ENCODE measurements at places on chromosomes 1 and 21.

- no peak for DNase-seq
Observed at GRCh38 chr1:981491-981954, 370 bp downstream of the PERM1 start.

DNA sequence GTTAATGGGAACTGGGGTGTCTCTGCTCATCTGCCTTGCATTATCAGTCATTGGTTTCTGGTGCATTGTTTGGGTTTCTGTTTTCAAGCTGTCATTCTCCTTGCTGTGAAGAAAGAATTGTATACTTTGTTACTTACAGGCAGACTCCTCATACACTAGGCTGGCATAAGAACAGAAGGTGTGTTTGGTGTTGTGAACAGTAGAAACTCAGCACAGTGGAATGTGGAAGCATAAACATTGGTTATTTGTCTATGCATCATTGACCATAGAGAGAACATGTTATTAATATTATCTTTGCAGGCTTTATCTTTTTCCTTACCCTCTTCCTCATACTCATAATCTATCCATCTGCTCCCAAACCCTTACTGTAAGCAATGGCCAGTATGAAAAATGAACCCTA is 18.2 kb downstream of the C1orf87 start:
- no peak for DNase-seq

DNA sequence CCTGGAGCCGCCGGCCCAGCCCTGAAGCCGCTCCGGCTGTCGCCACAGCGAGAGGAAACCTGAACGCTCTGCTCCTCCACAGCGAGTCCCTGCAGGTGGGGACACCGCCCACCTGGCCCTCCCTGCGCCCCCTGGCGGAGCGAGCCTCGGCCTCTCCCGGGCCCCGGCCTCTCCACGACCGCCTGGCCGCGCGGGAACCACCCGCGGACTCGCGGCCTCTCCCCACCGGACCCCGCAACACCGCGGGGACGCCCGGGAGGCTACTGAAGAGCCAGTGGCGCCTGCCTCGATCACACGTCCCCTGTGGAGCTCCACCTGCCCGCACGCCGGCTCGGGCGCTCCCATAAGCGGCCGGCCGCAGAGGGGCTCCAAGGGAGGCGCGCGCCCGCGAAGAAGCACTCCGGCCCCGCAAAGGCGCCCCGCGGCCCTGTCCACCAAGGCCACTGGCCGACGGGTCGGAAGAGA is 109.6 kb downstream of the KCNN3 start:
- DNase-seq, result peak; percentile 50

DNA sequence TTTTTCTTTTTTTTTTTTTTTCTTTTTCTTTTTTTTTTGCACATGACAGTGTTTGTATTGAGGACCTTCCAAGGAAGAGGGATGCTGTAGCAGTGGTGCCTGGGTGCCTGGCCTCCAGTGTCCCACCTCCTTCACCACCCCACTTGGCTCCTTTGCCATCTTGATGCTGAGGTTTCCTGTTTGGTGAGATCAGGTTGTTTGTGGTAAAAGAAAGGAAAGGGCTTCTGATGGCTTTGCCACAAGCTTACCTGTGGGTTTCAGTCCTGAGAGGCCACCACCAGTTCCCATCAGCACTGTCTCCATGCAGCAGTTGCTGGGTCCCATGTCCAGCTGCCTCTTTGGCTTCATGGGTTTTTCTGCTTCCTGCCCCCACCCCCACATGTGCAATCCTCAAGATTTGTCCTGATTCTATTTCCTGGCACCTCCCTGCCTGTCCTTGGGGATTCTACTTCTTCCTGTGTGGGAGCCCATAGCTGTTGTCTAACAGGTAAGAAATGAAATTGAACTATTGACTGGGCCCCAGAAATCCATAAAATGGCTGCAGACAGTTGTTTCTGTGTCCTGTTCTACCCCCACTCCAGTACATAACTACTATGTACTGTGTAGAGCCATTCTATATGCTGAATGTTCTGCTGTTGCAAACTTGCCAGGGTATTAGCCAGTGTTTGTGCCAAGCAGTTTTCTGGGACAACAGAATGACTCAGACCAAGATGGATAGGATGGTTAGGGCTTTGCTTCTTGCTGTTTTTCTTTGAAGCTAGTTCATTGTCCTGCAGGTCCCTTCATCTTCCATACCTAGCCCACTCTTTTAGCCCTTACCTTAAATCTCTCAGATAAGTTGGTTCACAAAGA is 4.2 kb upstream of the CCDC28B start:
- DNase-seq, result no peak

DNA sequence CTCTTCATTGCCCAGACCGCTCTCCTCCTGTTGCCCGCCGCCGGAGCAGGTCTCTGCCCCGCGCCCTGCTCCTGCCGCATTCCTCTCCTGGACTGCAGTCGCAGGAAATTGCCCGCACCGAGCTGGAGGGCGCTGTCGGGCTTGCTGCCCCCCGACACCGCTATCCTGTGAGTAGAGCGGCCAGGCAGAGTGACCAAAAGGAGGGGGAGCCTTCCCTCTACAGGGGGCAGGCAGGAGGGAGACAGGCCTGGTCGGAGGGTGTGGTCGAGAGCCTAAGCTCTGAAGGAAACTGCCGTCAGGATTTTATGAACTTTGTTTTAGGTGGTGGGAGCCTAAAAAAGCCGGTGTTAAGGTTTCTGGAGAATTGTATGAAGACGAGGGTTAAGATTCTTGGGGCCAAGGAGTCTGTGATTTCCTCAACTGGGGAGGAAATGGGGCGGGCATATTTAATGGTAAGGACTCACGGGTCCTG is 517 bp downstream of the LRIG2 start:
- peak; percentile 27 for DNase-seq

GRCh38 chr1:8040586-8040985 is 14.5 kb upstream of the ERRFI1 start:
- DNase-seq, result peak; percentile 86

DNA sequence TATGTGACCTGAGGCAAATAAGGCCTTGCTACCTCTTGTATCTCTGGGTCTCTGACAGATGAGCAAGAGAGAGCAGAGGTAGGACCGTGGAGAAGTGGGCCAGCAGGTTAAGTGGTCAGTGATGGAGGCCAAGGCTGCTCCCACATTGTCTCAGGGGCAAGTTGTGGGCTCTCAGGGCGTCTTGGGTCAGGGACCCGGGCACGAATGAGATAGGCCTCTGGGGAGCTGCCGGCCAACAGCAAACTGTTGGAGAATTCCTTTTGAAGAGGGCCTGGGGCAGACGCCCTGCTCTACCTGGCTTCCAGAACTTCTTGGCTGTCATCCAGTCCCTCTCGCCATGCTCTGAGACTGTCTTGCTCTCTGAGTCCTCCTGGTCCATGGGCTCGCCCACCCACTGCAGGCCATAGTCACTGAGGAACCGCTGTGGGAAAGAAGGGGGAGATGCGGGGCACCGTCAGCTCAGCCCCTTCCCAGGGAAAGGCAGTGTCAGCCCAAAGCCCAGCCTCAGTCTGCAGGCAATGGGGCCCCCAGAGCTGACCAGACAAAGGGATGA is 12.4 kb downstream of the UBXN11 start:
- DNase-seq, result no peak

DNA sequence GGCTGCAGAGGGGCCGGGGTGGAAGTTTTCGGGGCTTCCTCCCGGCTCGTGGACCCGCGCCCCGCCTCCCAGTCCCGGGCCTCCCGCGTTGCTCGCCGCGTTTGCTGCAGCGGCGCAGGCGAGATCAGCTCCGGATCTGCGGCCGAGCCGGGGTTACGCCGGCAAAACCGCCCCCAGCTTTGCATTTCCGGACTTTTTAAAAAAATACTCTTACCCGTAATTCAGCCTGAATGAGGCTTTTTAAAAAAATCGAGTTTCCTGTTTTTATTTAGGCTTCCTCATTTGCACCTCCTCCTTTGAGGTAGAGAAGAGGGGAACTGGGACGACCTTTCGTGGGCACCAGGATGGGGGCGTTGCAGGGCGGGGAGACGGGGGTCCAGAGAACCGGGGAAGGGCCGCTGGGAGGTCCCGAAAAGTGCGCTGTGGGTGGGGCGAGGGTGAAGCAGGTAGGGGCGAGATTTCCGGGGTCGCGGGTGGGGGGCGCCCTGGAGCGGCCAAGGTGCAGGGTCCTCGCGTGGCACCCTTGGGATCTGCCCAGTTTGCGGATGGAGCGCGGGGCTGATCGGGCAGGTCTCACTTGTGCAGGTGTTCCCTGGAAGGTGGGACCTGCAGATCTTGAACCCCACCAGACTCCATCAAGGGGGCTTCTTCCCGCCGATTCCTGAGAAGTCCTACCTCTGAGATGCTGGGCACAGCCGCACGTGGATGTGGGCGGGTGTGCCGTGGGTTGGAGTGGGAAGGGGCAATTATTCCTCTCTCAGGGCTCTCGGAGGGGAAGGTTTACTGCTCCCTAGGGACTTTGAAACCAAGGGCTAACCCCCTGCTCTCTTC is 1.1 kb downstream of the PIK3CD start:
- no peak for DNase-seq

GRCh38 chr1:25011275-25011674 is 81.2 kb upstream of the RUNX3 start:
- DNase-seq, result no peak

DNA sequence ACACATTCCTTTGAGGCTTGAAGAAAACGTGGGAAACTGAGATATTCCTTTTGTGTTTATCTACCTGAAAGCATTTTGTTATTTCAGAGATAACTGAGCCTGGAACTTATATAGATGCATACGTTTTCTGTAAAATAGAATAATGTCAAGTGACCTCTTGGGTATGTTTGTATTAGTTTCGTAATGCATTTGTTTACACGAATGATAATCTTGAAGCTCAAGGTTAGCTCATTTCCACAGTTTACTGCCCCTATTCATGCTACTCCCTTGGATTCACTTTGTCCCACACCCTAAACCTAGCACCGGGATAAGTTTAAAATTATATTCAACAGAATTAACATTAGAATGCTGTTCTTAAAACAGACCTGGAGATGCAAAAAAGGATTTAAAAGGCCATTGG is 54.4 kb downstream of the MRPL39 start:
- no peak for DNase-seq

GRCh38 chr1:89725011-89725370 is 92.1 kb downstream of the LRRC8C start:
- no peak for DNase-seq

DNA sequence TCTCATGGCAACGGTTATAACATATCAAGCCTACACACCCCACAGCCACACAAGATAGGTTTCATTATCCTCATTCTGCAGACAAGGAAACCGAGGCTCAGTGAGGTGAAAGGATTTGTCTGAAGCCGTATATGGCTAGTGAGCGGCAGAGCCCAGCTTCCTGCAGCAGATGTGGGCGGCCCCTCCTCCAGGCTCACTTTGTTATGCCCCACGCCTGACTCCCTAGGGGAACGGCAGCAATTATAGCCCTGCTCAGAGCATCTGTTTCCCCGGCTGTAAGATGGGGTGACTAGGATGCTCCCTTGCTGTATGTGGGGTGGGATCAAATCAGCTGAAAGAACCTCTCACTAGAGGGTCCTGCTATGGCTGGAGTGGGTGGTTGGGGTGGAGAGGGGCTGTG is 22.1 kb downstream of the GRHL3 start:
- no peak for DNase-seq

DNA sequence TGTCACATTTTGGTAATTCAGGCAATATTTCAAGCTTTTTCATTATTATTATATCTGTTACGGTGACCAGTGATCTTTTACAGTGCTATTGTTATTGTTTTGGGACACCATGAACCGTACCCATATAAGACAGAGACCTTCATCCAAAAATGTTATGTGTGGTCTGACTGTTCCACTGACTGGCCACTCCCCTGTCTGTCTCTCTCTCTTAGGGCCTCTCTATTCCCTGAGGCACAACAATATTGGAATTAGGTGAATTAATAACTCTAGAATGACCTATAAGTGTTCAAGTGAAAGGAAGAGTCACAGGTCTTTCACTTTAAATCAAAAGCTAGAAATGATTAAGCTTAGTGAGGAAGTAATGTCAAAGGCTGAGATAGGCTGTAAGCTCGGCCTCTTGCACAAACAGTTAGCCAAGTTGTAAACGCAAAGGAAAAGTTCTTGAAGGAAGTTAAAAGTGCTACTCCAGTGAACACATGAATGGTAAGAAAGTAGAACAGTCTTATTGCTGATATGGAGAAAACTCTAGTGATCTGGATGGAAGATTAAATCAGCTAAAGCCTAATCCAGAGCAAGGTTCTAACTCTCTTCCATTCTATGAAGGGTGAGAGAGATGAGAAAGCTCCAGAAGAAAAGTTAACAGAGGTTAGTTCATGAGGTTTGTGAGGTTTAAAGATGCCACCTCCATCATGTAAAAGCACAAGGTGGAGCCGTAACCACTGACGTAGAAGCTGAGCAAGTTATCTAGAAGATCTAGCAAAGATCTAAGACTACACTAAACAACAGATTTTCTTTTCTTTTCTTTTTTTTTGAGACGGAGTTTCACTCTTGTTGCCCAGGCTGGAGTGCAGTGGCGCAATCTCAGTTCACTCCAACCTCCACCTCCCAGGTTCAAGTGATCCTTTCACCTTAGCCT is 19.7 kb upstream of the DIPK1A start:
- no peak for DNase-seq

DNA sequence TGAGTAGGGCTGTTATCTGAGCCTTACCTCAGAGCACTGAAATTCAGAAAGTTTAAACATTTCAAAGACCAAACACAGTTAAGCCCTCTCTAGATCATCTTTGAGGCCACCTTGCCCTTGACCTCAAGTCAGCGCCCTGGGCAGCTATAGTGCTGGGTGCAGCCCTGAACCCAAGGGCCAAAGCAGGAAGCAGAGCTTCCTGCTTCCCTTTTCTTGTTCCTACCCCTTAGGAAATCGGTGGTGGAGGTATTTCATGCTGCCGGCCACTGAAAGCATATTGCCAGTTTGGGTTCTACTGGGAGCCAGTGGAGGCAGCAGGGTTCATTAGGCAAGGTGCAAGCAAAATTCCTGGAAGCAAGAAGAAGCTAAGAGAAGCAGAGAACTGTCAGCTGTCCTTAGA is 26.1 kb downstream of the CD244 start:
- DNase-seq, result no peak

DNA sequence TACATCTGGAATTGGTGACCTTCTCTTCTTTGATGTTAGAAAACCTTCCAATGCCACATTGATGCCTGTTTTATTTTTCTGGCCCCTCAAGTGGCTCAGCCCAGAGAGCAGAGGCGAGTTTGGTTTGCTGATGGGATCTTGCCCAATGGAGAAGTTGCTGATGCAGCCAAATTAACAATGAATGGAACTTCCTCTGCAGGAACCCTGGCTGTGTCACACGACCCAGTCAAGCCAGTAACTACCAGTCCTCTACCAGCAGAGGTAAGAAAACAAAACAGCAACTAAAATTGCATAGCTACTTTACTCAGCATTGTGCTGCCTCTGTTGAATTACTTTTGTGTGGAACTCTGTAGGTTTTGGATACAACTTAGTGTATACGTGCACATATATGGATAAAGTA is 97.6 kb downstream of the CC2D1B start:
- DNase-seq, result no peak

DNA sequence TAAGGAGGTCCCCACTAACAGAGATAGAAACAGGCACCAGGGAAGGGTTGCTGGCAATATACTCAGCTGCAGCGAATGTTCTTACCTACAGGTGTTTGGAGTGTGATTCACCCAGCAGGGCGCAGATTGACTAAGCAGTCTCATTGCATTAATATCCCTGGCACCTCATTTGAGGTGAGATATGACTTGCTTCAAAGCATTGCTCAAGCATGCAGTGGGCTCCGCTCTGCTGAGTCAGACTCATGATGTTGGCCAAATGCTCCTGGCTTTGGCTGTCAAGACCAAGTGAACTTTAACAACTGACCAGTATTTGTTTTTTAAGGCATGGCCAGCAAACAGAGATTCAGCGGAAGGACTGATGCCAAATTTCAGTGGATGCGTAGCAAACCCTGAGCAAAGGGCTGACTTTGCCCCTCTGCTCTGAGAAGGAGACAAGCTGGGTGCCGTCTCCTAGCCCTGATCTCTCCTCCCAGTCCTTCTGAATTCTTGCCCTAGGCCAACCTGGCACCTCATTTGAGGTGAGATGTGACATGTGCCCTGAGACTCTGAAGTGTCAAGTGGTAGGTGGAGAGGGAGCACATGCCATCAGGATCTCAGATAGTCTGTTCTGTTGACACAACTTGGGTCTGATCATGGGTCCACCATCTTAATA is 187.1 kb upstream of the COA6 start:
- no peak for DNase-seq
